ENCODE measurements at places on chromosomes 6 and 20.

GRCh38 chr6:168964138-168964835, 289.4 kb downstream of the THBS2 start:
- DNase-seq: no peak

GRCh38 chr6:131948692-131949619, 2.2 kb downstream of the CCN2 start:
- DNase-seq: no peak

- DNase-seq: no peak
These were observed 16.5 kb downstream of the PXMP4 start for GRCh38 chr20:33703498-33704137.

GRCh38 chr20:3889489-3890397, 556 bp downstream of the PANK2 start:
- DNase-seq: peak; percentile 40

DNA sequence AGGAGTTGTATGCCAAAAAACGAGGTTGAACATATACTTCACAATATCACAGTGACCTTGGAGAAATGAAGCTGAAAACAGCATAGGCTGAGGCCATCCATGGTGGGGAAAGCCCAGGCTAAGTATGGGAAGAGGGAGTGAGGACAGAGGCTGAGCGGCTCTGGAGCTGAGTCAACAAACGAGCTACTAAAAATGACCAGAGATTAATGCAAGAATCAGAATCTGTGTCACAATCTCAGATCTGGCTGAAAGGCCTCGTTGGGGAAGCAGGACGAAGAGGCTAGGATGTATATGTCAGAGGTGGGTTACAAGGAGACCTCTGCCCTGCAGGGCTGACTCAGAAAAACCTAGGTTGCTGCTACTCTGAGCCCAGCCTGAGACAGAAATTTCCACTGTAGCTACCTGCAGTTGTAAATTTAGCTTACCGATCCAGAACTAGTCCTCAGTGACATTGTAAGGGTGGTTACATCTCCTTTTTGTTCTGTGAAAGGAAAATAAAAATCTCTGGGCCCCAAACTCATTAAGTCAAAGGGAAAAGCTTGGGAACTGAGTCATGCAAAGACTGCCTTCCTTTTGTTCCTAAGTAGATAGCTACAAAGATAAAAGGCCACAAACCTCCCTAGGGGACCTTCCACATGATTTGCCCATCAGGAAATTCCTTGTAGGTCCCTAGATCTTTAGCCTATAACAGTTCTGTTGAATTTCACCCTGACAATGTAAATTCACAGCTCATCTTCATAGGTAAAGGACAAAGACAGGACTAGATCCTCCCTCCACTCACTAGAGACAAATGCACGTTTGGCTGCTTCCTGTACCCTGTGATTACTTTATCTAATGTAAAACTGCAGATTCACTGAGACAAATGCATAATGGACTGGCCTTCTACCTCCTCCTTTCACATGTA, 8.5 kb upstream of the TUBB2A start:
- no peak for DNase-seq

GRCh38 chr6:142429195-142429594, 127.4 kb downstream of the ADGRG6 start:
- DNase-seq: no peak

DNA sequence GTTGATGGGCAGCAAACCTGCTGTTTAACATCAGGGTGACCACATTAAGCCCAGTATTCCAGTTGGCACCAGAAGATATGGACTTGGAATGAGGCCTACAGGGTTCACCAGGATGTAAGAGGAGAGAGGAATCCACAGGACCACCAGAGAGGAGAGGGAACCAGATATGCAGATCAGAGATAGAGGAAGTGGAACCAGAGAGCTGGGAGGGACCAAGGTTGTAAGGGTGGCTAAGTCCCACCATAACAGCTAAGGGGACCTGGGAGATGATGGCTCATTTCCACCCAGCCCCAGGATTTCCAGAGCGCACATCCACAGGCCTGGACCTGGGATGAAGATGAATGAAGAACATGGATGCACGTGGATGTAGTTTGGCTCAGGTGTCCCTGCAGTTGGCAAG, 11.1 kb downstream of the BTN2A1 start:
- DNase-seq: no peak

GRCh38 chr6:19719691-19720128, 117.5 kb upstream of the ID4 start:
- no peak for DNase-seq

GRCh38 chr20:62433658-62434497, 6.5 kb upstream of the RBBP8NL start:
- no peak for DNase-seq

- DNase-seq: no peak
These were observed 4.8 kb downstream of the CD93 start for GRCh38 chr20:23081263-23081819.

DNA sequence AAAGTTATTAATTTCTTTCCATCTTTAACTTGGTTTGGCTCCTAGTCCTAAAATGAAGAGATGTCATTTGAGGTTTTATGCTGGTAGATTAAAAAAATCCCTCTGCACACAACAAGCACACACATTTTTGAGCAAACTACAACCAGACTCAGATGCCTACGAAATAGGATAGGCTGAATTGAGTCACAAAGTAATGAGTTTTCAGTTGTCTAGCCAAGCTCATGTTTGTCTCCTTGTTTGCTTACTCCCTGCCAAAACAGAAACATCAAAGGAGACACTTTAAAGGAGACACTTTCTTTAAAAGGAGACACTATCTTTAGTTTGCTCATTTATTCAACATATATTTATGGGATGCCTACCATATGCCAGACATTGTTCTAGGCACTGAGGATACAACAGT, 56.2 kb downstream of the TPBG start:
- no peak for DNase-seq

DNA sequence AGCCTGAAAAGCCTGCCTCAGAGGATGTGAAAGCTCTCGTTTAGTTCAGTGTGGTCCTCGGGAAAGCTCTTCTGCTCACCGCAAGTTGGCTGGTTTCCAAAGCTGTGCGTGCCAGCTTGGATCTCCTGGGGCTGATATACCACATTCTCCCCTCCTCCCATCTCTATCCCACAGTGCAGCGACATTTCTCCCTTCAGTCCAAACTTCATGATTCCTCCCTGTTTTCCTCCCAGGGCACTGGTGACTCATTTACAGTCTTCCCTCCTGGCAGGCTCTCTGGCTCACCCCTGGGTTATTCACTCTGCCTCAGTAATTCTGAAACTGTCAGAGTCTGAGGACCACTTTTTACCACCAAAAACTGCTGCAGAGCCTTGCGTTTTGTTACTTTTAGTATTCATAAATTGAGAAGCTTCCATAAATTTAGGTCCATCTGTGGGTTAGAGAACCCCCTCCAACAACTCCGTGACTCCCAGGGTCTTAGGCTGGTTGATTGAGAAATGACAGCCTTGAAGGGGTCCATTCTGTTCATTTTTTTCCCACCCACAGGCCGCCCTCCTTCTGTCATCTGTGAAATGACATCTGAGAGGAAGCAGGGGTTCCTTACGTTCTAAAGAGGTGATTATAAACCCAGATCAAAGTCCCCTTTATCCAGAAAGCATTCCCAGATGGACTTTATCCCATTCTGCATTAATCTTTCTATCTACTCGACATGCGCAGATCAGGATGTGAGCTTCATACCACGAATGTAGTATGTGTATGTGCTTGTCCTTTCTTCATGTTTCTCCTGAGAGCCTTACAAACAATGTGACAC, 6.1 kb downstream of the TRIM10 start:
- DNase-seq: no peak

- DNase-seq: no peak
These were observed 57.0 kb upstream of the EPB41L1 start for GRCh38 chr20:36097337-36098151.

- no peak for DNase-seq
These were observed 147.4 kb upstream of the SPACA1 start for GRCh38 chr6:87900160-87900698.

DNA sequence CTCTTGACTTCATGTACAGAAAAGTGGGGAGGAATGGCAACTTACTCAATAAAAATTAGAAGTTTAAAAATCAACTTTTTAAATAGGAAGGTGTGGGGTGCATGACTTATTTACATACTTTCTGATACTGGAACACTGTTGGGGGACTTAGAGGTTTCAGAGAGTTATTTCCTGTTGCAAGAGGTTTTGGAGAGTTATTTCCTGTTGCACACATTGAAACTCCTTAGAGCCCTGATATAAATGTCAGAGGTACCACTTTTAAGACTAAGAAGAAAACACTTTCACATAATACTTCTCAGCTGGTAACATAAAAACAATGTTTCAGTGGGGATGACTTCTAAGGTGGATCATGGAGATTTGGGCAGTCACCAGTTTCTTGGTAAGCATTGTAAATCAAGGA, 579.9 kb downstream of the MMUT start:
- DNase-seq: no peak

DNA sequence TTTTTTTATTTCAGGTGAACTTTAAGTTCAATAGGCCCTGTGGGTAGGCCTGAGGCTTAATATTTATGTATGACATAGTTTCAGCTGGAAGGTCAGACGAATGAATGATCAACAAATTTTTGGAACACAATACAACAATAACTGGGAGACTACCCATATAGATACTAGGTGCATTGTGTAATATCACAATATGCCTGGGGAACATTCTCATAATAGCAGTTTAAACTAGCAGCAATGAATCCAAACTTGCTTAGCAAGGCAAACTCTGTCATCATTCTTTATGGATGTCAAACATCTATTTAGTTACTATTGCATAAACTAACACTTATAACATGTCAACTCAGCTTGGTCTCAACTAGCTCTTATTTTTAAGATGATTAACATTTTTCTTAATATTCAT, 49.3 kb downstream of the ELOVL4 start:
- no peak for DNase-seq

DNA sequence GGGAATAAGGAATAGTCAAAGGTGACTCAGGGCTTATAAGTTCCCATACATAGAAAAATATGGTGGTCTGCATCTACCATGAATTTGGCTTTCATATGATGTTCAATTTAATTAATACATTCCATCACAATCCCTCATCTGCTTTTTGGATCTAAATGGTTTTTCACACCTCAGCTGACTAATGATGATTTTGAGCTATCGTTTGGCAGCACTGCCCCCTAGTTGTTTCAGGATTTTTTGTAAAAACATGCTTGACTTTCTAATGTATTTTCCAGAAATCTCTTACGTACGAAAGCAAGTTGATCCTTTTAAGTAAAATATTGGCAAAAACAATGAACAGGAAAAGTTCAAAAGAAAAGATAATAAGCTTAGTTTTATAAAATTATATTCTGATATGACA, 408.6 kb upstream of the ADGRB3 start:
- DNase-seq: no peak

DNA sequence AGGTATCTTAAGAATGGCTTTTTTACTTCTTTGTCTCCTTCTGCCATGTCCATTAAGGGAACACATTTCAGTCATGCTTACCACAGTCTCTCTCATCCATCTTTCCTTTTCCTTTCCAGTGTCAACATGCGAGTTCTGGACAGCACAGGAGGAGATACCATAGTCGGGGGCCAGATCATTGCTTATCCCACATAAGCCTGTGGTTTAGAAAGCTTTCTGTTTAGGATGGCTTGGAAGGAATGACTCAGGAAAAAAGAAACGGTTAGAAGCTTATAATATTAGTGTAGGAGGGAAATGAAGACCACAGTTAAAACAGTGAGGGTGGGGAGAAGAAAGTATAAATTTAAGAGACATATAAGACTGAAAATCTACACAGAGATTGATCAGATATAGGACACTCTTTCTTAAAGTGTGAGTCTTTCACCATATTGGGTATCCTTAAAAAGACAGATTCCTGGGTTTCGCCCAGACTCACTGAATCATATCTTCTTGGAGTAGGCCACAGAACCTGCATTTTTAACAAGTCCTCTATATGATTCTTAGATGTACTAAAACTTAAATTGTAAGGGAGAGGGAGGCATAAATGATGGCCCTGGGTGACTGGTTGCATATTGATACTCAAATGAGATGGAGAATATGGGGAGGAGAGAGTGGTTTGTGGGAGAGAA, 36.1 kb downstream of the DSE start:
- DNase-seq: no peak

- DNase-seq: no peak
These were observed 49.7 kb downstream of the TNFRSF21 start for GRCh38 chr6:47260021-47260420.

- DNase-seq: no peak
These were observed 8.6 kb downstream of the BPIFB3 start for GRCh38 chr20:33062105-33062824.

DNA sequence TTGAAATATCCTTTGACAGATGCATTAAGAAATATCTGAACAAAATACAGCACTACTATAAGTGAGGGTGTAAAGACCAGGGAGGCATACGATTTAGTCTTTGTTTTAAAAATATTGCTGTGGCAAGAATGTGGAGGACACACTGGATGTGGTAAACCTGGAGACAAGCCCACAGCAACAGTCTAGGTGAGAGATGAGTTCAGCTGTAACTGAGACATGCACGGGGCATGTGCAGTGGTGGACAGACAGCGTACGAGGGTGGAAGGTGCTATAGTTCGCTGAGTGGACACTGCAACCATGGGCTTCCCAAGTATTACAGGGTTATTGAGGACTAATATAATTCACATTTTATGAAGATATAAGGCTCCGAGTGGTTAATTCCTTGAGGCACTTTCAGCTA, 1.8 kb downstream of the NANP start:
- DNase-seq: no peak

DNA sequence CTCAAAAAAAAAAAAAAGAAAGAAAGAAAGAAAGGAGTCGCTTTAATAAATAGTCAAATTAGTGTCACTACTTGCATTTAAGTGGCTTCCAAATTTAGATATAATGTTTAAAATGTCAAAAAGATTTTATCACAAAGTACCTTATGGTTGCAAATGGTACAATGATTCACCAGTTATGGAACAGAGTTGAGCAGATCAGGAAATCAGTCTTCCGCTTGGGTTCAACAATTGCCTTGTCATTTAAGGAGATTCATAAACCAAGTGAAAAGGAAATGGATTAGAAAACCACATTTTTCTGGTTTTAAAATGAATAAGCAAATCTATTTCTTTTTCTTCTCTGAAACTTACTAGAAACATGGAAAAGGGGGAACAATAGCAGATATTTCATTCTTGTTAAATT, 94.8 kb upstream of the PTPRT start:
- no peak for DNase-seq

- no peak for DNase-seq
These were observed 39.7 kb downstream of the TRAM2 start for GRCh38 chr6:52537001-52537753.

- DNase-seq: no peak
These were observed 26.7 kb upstream of the SRC start for GRCh38 chr20:37319151-37319671.

DNA sequence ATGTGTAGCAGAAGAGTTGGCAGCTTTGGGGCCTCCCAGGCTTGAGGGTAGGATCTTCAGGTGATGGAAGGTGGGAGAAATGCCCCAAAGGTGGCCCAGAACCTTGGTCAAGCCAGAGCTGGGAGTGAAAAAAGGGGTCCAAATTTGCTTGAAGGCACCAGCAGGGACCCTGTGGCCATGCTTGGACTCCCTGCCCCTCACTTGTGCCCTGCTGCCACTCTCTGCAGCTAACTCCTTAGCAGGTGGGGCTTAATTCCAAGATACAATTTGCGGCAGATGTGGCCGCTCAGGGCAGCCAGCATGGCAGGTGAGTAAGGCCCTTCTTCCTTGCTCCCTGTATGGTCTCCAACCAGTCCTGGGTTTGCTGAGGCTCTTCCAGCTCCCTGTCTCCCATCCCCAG, 285.0 kb upstream of the RNF24 start:
- DNase-seq: no peak

GRCh38 chr6:24694198-24694597, 24.8 kb downstream of the C6orf62 start:
- no peak for DNase-seq

- DNase-seq: peak; percentile 28
These were observed 9.8 kb downstream of the NFATC2 start for GRCh38 chr20:51532577-51533191.

All from activated gamma-delta T cell treated with Interleukin-2 at 50 U/mL for 16 hours (primary cell).